Immature natural killer cell (primary cell): ENCODE measurements at places on chromosomes 6 and 20.
A peak's percentile ranks its signal among the peaks of the same experiment; 100 is the strongest.

- DNase-seq, result peak; percentile 53
Observed at GRCh38 chr6:15464211-15464725, 198.6 kb downstream of the DTNBP1 start.

DNA sequence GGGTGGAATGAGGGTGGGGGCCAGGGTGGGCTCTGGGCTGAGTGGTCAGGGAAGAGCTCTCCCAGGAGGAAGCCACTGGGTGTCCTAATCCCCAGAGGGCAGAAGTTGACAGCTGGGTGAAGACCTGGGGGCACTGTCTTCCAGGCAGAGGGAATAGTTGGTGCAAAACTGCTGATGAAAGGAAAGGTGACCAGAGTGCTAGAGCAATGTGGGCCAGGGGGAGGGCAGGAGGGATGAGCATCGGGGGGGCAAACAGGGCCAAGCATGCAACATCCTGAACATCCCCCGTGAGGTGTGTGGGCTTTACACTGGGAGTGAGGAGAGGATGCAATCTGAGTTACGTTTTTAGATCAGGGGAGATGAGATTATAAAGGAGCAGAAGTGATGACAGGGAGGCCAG is 97.8 kb downstream of the NOL4L start:
- no peak for DNase-seq

DNA sequence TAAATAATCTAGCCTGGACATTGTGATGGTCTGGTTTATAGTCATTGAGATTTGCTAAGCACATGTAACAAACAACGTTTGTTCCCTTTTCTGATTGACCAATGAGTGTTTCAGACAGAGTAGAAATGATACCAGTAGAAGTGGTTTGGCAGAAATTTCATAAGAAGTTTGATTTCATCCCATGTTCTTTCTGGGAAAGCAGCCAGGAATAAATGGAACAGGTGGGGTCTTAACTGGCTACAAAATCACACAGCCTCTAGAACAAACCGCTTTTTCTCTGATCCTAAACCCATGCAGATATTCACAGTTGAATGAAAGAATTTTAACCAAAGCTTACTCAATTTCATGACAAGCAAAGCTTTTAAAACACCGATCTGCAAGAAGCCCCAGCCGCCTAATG is 227.5 kb downstream of the UST start:
- DNase-seq, result no peak

- peak; percentile 16 for DNase-seq
Observed at GRCh38 chr6:116090251-116090650, 10.4 kb upstream of the NT5DC1 start.

- DNase-seq, result no peak
Observed at GRCh38 chr6:156832669-156833068, 55.5 kb downstream of the ARID1B start.

GRCh38 chr6:11092668-11093375 is 812 bp upstream of the SMIM13 start:
- no peak for DNase-seq

- DNase-seq, result peak; percentile 42
Observed at GRCh38 chr20:62805155-62805710, 598 bp downstream of the OGFR start.

DNA sequence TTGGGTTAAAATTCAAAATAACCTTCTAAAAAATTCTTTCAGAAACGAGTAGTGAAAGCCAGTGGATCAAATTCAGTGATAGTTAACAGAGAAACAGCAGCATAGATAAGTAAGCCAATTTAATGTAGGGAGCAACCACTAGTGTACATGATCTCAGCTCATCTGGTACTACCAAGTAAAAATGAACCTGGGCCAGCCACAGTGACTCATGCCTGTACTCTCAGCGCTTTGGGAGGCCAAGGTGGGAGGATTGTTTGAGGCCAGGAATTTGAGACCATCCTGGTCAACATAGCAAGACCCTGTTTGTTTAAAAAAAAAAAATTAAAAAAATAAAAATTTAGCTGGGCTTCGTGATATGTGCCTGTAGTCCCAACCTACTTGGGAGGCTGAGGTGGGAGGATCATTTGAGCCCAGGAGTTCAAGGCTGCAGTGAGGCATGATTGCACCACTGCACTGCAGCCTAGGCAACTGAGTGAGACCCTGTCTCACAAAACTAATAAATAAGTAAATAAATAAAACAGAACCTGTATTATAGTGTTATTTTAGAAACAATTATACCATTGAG is 32.4 kb downstream of the CBFA2T2 start:
- DNase-seq, result no peak

GRCh38 chr6:22852101-22852500 is 282.7 kb downstream of the HDGFL1 start:
- DNase-seq, result no peak

DNA sequence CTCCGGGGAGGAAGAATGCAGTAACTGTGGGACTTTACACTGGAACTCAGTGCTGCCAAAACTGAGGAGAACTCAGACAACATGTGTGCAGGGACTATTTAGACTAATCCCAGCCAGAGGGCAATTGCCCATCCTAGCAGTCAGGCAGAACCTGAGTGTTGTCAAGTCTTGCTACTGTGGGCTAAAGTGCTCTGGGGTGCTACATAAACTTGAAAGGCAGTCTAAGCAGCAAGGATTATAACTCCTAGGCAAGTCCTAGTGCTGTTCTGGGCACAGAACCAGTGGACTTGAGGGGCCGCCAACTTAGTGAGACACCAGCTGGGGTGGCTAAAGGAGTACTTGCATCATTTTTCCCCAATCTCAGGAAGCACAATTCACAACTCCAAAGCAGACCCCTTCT is 363.8 kb upstream of the PTCHD4 start:
- no peak for DNase-seq

DNA sequence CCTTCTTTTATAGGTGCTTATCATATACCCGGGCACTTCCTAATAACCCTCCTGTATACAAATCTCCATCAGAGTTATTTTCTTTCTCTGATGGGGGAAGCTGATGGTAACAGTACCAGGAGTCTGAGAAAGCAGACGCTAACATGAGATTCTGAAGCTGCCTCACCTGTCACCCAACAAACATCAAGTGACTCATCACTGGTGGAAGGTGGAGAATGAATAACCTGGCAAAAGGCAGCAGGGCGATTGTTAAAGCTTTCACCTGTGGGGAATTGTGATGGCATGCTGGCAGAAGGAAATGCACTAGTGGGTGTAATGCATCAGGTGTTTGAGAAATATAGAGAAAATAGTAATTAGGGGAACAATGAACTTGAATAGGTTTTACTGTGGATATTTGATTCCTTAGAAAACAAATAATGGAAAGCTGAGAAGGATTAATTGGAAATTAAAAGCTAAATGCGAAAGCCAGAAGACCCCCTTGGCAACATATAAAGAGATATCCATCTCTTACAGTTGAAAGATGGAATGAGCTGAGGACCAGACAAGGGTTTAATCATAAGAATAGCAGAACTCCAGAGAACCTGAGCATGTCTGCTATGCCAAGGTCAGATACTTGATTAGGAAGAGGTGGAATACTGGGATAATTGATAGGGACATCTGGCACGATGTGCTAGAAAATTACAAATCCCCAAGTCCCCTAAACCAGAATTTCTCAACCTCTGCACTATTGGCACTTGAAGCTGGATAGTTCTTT is 517.1 kb downstream of the PKHD1 start:
- DNase-seq, result no peak

DNA sequence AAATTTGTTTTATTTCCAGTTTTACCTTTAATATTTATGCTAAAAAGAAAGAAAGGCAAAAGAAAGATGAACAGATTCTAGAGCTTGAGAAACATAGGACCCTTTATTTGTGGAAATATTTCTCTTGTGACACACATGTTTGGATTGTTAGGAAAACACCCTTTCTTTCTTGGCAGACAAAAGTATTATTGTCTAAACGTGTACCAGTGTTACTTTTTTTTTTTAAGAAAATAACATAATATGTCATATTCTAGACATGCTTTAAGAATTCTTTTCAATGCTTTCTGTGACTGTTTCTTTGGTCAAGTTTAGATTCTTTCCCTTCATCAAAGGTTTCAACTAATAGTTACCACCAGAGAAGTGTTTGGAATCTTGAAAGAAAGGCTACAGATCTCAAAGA is 183.4 kb upstream of the CNR1 start:
- DNase-seq, result no peak

GRCh38 chr6:5967594-5967993 is 39.1 kb downstream of the NRN1 start:
- no peak for DNase-seq

DNA sequence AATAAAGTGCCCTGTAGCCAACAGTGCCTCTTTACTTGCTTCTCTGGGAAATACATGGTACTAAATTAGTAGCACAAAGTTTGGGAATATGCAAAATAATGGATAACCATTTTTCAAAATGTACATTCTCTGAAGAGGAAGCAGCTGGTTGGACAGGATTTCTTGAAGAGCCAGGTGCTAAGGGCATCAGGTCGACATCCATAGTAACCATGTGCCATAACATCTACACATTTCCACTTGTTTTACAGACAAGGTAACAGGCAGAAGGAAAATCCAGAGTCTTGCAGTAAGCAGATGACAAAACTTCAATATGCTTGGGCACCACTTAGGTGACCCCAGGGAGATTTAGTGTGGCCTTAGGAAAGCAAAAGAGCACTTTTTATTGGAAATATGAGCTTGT is 36.5 kb upstream of the SMIM28 start:
- DNase-seq, result no peak

GRCh38 chr6:53795702-53796450 is 1.1 kb downstream of the LRRC1 start:
- DNase-seq, result peak; percentile 6

DNA sequence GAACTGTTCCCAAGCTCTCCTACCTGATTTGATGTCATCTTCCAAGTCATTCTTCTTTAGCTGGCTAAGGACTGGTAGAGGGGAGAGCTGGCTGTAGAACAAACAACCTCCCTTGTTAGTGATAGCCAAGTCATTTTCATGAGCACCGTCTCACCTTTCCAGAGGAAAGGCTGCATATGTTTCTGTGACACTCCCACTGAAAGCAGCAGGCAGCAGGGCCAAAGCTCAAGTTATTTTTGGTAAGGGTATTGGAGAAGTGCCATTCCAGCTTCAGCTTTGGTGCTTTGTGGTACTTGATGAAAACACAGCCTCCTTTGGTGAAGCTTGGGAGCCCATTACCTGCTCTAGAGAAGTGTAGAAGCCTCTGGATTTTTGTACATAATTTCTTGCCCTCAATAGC is 5.4 kb upstream of the DOK5 start:
- no peak for DNase-seq

DNA sequence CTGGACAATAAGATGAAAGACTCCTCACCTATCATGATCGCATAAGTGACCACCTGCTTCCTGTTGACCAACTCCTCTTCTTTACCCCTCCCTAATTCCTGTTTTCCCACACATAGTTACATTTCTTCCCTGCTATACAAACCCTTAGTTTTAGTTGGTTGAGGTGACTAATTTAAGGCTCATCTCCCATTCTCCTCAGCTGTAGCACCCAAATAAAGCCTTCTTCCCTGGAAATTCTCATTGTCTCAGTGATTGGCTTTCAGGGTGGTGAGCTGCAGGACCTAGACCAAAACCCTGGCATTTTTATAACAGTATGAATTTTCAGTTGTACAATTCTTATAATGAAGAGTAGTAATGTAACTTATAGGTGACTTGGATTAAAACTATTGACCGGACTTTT is 2.1 kb downstream of the FKBP1C start:
- no peak for DNase-seq

- no peak for DNase-seq
Observed at GRCh38 chr20:7829776-7830175, 110.5 kb downstream of the HAO1 start.

- no peak for DNase-seq
Observed at GRCh38 chr20:2794202-2794748, 6.2 kb downstream of the CPXM1 start.

DNA sequence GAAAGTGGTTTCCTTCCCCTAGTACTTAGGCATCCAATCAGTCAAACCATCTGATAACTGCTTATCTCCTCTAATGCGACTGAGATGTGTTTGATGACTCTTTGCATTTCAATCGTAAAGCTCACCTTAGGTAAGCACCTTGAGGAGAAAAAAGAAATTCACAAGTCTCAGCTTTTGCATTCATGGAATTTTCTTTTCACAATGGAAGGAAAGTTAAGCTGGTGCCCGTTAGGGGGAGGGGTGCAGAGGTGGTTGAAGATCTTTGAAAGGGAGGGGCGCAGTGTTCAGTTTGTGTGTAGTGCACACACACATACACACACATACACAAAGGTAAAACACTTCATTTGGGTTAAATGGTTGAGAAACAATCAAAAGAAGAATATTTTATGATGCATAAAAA is 87.1 kb upstream of the SALL4 start:
- DNase-seq, result no peak

- no peak for DNase-seq
Observed at GRCh38 chr6:7543789-7544424, 2.4 kb downstream of the DSP start.

GRCh38 chr6:111646942-111647341 is 41.3 kb upstream of the TRAF3IP2 start:
- DNase-seq, result no peak

DNA sequence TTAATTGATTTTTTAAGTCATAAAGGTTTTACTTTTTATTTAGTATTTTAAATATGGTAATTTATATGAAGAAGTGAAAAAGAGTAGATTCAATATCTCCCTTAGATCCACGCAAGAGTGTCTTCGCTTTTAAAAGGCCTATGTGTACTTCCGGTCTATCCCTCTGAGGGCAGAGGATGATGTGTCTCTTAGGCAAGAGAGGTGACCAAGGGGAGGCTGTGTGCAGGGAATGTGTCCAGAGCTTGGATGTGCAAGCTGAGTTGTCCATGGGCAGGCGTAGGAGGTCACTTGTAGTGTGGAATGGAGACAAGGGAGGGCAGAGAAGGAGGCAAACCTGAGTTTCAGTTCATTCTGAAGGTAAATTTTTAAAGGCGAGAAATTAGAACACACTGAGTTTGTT is 113.9 kb downstream of the CRYBG1 start:
- no peak for DNase-seq

DNA sequence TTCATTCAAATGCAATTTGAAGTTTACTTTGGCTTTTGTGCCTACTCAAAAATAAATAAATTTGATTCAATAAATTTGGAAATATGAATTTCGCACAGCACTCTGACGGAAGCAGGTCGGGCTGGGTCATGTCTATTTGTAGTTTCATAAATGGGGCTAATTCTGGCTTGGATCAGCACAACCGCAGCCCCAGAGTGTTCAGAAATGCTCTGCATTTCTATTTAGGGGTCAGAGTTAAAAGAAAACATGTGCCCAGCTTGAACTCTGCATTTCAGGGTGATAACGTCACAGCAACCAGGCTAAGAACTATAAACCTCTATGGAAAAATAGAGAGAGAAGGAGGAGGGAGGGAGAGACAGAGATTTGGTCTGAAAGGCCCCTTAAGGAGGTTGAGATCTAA is 480.9 kb upstream of the NOX3 start:
- no peak for DNase-seq
